ENCODE measurements at places on chromosomes 3 and 15.

GRCh38 chr15:73175382-73175781 lies 123.1 kb downstream of the NEO1 start:
- DNase-seq, result no peak

DNA sequence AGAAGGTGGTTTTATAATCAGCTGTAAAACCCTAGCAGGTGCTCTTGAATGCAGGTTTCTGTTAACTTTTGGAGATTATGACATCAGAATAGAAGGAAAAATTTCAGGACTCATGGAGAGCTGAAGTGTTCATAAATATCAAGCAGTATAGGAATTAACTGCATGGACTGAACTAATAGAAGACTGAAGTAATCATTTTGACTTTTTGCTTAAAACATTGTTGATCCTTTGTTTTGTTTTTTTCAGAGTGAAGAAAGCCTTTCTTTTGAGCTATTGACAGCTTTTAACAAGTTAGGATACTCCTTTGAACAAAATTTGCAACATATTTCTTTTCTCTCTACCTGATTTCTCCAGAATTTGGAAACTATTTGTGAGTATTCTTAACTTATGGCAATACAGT lies 70.6 kb upstream of the DAZL start:
- no peak for DNase-seq

DNA sequence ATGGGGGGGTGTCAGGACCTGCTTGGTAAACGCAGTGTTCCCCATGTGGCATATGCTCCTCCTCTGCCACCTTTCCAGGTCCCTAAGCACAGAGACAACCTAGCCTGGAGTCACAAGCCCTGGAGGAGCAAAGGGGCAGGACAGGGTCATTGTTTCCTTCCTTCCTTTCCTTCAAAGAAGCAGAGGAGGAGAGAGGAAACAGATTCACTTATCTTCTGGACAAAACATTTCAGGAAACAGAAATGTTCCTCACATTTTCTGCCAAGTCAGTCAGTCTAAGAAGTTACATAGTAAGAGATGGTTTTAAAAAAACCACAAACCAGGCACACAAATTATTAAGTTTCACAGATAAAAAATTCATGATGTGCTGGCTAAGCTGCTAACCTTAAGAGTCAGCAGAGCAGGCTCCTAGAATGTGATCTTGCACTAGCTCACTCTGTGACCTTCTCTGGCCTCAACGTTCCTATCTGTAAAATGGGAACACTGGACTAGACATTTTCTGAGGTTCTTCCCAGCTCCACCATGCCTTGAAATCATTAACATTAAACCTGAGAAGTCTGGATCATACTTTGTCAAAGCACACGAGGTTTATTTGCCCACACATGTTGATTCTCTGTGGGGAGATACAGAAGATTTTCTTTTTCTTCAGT lies 47.9 kb downstream of the ATP13A5 start:
- DNase-seq, result no peak

GRCh38 chr15:88479169-88479568 lies 11.7 kb downstream of the MRPS11 start:
- DNase-seq, result no peak

Measured in fibroblast of skin of back (primary cell).